ENCODE measurements at places on chromosomes 11 and 22. TPM values are rescaled to one million over a fixed set of nuclear protein-coding genes. Genes with fewer than 3 reads are reported as not detected.

The OR52N4 gene
- 1.3 TPM for total RNA-seq

The TXNRD2 gene
- 33.0 TPM for total RNA-seq

The LIF gene
- 68.9 TPM for total RNA-seq

DNA sequence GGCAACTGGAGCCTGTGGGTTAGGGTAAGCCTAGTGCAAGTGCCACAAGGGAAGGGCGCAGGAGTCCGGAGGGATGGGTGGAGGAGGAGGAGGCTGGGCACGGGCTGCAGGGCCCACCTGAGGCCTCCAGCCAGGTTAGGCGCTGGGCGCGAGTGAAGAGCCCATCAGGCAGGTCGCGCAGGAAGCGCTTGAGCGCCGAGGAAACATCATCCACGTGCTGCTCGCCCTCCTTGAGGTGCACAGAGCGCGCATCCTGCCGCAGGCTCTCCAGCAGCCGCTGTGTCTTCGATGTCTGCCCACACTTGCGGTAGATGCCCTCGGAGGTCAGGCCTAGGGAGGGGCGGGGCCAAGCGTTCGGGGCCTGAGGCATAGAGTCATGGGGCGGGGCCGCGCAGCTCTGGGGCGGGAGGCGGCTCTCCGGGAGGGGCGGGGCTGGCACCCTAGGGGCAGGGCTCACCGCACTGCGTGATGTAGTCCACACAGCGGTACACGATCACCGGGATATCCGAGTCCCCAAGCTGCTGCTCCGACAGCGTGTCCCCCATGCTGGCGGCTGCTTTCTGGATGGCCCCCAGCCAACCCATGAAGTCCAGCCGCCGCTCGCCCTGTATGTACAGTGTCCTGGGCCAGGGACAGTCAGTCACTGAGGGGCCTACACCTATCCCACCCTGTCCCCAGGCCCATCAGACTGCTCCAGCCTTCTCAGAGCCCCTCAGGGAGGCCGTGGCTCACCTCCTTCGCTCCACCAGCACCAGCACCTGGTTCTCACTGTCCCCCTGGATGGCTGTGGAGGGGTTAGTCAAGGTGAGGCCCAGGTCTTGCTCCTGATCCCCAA, 22.9 kb upstream of the PDE2A start:
- no peak for DNase-seq

The APLNR gene
- total RNA-seq: not detected

GRCh38 chr11:122050021-122050690, 65.9 kb downstream of the BLID start:
- no peak for DNase-seq

DNA sequence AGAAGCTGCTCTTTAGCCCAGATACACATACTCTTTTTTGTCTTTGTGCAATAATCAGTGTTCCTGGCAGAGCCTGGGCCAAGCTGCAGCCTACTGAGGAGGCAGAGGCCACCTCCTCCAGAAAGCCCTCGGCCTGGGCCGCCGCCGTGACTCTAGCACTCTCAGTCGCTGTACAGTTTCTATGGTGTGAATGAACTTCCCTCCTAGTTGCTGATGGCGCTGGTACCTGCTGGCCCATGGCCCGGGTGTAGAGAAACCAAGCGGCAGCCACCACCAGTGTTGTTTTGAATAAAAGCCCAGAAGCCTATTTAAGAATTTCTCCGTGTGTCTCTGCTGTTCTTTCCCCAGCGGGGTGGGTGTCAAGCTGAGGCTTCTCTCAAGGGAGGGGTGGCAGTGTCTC, 118.9 kb downstream of the CACNA1I start:
- no peak for DNase-seq

DNA sequence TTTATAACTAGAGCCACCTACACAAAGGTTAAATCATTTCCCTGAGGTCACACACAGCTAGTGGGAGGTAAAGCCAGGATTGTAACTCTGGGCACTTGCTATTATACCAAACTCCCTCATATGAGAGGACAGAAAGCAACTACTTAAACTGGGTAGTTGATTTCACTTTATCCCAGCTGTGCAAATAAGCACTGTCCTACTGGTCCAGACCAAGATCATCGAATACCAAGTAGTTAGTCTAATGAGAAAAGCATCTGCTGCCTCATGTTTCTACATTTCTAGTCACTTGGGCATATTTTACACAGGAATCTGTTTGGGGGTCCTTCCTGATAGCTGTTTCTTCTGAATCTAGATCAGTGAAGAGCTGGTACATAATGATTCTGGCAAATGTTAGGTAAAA, 178.6 kb upstream of the NARS2 start:
- no peak for DNase-seq

The KLHDC7B gene
- total RNA-seq: 11.0 TPM

The ALG9 gene
- 40.5 TPM for total RNA-seq

- no peak for DNase-seq
Observed at GRCh38 chr11:95093548-95093947, 3.9 kb downstream of the ENDOD1 start.

- no peak for DNase-seq
Observed at GRCh38 chr22:28053896-28054818, 135.1 kb upstream of the PITPNB start.

DNA sequence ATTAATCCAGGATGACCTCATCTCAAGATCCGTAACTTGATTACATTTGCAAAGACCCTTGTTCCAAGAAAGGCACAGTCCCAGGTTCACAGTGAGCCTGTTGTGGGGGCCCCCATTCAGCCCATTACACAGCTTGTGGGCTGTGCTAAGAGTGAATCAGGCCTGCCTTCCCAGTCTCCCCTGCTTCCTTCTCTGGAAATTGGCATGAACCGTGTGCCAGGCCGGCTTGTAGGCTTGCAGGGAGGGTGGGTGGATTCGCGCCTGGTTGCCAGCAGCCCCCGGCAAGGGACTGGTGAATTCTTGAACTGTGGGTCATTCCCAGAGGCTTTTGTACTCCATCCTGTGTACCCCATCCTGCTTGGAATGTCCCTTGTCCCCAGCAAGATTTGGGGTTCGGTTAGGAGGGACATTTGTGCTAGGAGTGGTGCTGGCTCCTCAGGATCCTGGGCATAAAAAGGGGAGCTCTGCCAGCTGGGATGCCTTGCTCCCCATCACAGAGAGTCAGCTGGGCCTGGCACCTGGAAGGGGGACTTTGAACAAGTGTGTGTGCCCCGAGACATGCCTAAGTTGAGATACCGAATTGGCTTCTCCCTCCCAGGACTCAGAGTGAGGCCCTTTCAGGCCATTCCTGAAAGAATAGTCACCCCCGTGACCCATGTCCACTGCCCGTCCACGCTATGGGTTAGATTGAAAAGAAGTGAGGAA, 818.2 kb downstream of the BRD1 start:
- DNase-seq: no peak

DNA sequence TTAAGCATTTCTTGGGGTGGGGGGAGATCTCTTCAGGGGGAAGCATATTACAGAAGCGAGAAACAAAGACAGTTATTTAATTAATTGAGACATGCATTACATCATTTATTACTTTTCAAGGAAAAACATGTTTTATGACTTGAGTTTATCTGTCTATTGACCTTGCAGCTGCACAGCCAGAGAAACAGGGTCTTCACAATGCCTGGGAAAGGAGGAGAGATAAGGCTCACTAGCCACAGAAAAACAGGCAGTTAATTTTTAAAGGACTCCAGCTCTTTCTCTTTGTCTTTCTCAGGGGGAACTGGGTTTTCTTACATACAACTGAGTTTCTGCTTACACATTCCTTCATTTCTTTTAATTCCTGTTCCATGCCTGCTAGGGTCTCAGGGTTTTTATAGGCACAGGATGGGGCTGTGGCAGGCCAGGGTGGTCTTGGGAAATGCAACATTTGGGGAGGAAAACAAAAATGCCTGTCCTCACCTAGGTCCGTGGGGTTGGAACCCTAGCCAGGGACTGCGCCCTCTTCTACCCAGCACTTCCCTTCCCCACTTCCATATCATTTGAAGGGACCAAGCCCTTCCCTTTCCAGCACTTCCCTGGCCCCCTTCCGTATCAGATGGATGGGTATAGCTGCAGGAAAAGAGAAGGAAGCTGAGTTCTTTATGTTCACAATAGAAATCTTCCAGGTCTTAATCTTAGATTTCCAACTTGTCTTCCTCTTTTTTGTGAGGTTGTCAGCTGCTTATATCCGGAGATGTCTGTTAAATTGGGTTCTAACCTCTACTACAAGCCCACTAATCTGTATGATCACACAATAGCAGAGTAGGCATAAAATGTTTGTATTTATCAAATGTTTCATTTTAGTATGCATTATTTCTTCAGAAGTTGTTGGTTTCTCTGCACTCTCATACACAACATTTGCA, 38.3 kb downstream of the BIRC2 start:
- DNase-seq: no peak

- DNase-seq: no peak
Observed at GRCh38 chr11:80698637-80699036, 1257.8 kb upstream of the TENM4 start.

The MGAT3 gene
- total RNA-seq: 1.9 TPM
